Right ventricle myocardium superior (tissue), 1 donor: ENCODE measurements at places on chromosomes 1 and 21. TPM values are rescaled to one million over a fixed set of nuclear protein-coding genes. Genes with fewer than 3 reads are reported as not detected.

DNA sequence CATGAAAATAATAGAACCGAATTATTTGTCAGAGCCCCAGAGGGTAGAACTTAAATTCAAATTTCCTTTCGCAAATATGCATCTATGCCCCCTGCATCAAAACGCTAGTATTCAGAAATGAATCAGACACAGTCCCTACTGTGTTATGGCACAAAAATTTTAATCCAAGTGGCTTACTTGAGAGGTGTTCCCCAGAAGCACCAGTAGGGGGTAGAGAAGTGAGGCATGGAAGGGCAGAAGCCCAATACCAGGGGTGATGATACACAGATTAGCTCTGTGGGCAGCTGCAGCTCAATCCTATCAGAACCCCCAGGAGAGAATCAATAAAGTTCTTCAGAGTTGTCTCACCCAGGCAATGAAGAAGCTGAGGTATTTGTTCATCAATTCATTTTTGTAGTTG lies 342.2 kb downstream of the OMA1 start:
- no peak for DNase-seq

DNA sequence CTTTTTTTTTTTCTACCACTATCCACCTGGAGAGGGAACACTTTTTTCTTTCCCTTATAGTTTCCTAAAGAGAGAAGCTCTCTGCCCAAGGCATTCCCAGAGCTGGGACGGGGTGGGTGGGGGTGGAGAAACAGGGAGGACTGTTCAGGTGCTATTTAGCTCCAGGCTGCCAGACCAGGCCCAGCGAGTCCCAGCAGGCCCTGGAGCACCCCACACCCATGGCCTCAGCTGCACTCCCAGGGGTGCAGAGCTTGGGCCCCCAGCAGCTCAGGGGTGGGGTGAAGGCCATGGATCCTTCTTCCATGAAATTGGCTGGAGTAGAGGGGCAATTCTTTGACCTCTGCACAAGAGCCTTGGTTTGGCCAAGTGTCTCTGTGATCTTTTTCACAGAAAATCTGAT lies 4.1 kb downstream of the ETV3L start:
- DNase-seq = no peak

- DNase-seq = no peak
These were observed 61.4 kb downstream of the SCCPDH start for GRCh38 chr1:246785494-246786111.

The TESK2 gene
- 1.5 TPM for total RNA-seq

The RGS8 gene
- not detected for total RNA-seq

DNA sequence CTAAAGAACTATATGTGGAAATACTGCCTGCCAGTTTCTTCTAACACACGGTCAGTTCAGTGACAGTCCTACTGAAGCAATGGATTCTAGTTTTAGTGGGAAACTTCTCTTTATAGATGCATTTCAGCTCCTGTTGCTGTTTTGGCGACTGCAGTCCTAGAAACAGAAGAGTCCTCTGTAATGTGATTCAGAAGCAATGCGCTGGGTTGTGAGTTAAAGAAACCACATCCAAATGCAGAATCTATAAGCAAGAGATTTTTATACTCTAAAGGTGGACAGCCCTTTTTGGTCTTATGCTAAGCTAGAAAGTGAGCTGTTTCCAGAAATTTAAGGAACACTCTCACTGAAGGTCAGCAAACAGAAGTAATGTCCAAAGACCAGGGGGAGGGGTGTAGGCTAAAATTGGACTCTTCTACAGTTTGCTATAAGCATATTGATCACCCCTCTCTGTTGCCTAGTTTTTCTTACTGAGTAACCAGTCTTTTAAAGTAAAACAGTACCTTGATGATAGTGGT lies 30.8 kb downstream of the DUSP10 start:
- DNase-seq = no peak

The CACNA1S gene
- total RNA-seq = not detected

DNA sequence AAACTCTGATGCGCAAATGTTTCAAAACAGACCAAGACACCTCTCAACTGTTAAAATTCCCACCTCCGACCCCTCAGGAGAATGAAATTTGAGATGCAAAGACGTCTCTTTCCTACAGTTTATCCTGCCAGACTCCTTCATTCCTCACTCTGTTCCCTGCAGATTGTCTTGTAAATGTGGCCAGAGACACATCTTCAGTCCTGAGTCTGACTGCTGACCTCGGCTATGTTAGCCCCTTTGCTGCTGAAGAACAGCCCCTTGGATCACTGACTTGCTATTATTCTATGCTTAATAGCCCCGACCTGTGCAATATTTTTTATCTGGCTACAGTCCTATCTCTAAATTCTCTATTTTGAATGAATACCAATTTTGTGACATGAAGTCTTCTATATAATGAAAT lies 16.6 kb upstream of the ESRRG start:
- no peak for DNase-seq

DNA sequence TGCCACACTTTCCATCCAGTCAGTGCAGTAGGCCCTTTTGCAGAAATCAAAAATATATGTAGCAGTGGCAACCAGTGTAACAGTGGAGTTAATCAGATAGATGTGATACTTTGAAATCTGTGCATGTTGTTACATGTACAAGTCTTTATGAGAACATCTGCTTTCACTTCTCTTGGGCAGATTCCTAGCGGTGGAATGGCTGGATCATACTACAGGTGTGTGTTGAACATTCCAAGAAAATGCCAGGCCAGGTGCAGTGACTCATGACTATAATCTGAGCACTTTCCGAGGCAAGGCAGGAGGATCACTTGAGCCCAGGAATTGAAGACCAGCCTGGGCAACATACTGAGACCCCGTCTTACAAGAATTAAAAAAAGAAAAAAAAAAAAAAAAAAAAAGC lies 55.3 kb downstream of the GNB1 start:
- DNase-seq = no peak

The GPX7 gene
- 3.9 TPM for total RNA-seq

DNA sequence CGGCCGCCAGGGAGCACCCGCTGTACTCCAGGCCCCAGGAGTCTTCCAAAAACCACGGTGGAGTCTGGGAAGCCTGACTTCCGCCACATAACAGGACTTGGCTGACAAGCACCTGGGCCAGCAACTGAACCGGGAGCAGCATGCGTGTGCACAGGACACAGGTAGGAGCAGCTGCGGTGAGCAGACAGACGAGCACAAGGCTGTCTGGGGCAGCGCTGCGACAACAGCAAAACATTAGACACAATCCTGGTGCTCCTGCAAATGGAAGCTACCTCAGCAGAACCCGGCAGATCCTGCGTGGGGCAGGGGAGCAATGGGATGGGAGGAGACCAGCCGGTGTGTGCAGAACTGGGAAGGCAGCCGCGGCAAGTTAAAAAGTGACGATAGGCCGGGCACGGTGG lies 80.4 kb downstream of the NPHP4 start:
- DNase-seq = no peak

DNA sequence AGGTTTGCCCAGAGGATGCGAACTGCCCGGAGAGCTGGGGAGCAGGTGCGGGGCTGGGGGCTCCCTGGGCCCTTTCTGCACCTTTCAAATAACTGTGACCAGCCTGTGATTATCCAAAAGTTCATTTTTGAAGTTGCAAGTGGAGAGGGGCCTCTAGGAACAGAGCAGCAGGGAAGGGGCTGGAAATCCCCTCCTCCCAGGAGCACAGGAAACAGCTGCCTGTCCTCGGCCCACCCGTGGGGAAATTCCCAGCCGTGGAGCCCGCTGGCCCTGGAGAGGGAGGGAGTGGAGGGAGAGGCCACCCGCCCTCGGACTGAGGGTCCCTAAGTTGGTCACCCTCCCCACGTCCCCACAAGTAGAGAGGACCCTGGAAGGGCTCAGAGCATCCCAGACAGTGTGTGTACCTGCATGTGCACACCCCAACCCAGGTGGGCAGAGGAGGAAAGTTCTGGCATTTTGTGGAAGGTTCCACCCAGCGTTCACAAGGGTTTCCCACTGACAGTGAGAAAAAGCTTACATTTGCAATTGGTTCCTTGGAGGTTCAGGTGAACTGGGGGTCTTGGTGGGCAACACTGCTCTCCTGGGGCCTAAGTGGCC lies 1.2 kb upstream of the TNFRSF4 start:
- DNase-seq = no peak

DNA sequence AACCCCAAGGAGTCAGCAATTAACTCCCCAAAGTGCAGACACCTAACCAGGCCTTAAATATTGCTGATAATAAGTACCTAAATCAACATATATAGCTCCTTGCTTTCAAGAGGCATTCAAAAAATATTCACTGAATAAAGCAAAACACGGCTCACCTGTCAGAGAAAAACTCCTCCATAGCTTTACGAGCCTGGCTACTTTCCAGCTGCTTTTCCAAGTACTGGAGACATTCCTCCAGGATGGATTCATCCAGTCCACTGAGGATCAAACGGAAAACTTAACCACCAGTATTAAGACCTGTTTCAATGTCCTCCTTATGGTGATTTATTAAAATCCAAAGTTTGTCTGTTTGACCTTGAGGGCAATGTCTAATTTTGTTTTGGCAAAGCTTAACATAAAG lies 44.6 kb downstream of the UBR4 start:
- no peak for DNase-seq
